A172 (cell line): ENCODE measurements at places on chromosomes 7 and 10. TPM values are rescaled to one million over a fixed set of nuclear protein-coding genes. Genes with fewer than 3 reads are reported as not detected.

Gene FAS
- 16.0 and 17.2 TPM in 2 replicates for total RNA-seq

Gene SMO
- total RNA-seq: 28.6 and 31.4 TPM in 2 replicates

Gene ZNF488
- 2.6 and 3.6 TPM in 2 replicates for total RNA-seq

Gene IDI2
- total RNA-seq: not detected in 2 replicates

Gene SEMA3C
- total RNA-seq: 268 and 305 TPM in 2 replicates

Gene MMD2
- not detected in 2 replicates for total RNA-seq

Gene SOSTDC1
- not detected in 2 replicates for total RNA-seq

Gene TMEM270
- 0.52 and 1.7 TPM in 2 replicates for total RNA-seq

Gene IL2RA
- total RNA-seq: not detected in 2 replicates

Gene FRMPD2
- not detected in 2 replicates for total RNA-seq

Gene MRLN
- total RNA-seq: not detected in 2 replicates

Gene RARRES2
- total RNA-seq: 48.7 and 50.4 TPM in 2 replicates

Gene HHEX
- not detected in 2 replicates for total RNA-seq

Gene NEBL
- total RNA-seq: 1.6 and 3.4 TPM in 2 replicates
